ENCODE measurements at places on chromosomes 16 and 17.

DNA sequence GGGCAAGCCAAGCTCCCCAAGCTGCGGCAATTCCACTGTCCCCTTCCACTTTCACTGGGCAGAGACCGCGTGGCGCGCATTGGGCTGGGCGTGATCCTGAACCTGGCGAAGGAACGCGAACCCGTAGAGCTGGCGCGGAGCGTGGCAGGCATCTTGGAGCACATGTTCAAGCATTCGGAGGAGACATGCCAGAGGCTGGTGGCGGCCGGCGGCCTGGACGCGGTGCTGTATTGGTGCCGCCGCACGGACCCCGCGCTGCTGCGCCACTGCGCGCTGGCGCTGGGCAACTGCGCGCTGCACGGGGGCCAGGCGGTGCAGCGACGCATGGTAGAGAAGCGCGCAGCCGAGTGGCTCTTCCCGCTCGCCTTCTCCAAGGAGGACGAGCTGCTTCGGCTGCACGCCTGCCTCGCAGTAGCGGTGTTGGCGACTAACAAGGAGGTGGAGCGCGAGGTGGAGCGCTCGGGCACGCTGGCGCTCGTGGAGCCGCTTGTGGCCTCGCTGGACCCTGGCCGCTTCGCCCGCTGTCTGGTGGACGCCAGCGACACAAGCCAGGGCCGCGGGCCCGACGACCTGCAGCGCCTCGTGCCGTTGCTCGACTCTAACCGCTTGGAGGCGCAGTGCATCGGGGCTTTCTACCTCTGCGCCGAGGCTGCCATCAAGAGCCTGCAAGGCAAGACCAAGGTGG lies 9.8 kb downstream of the SARM1 start:
- DNase-seq, result no peak

GRCh38 chr16:47851146-47851545 lies 304.6 kb downstream of the ABCC12 start:
- DNase-seq, result no peak

DNA sequence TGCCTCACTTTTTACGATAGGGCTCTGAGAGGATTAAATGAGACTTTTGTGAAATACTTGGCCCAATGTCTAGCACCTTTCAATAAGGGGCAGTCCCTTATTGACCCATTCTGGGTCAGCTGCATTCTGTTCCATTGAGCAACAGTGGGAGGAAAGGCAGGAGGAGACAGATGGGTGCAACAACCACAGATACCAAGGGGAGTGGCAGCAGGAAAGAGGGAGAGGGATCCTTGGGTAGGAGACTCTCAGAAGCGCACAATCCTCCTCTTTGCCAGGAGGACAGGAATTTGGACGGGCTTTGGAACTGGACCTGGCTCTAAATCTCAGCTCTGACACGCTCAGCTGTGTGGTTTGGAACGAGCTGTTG lies 3.5 kb downstream of the PIPOX start:
- no peak for DNase-seq

GRCh38 chr16:30556125-30556473 lies 2.1 kb downstream of the ZNF764 start:
- no peak for DNase-seq

GRCh38 chr17:70517816-70518215 lies 348.5 kb downstream of the KCNJ2 start:
- no peak for DNase-seq

DNA sequence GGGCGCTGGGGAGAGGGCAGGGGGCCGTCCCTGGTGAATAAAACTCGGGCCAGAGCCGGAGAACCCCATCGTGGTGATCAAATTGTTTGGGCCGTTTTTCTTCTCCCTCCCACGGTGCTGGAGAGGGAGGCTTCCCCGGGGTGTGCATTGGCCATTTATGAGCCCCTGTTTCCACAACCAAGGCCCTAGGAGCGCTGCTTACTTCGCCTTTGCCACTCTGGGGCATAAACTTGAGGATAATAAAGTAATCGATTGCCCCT lies 544 bp downstream of the CCP110 start:
- no peak for DNase-seq

Data from fibroblast of mammary gland (primary cell).